ENCODE measurements at places on chromosomes 1 and 21. TPM values are rescaled to one million over a fixed set of nuclear protein-coding genes. Genes with fewer than 3 reads are reported as not detected.

NR1I3 gene
- not detected for total RNA-seq

GPR52 gene
- total RNA-seq, result 0.56 TPM

LRRIQ3 gene
- total RNA-seq, result 0.28 TPM

FCMR gene
- total RNA-seq, result 2.9 TPM

ERICH3 gene
- not detected for total RNA-seq

TBX19 gene
- total RNA-seq, result 0.60 TPM

LCE3D gene
- 7.7 TPM for total RNA-seq

RUNX3 gene
- 1.6 TPM for total RNA-seq

GCSAML gene
- total RNA-seq, result not detected

NLRP3 gene
- 0.36 TPM for total RNA-seq

HEYL gene
- 0.44 TPM for total RNA-seq

TFF1 gene
- total RNA-seq, result not detected

OTUD3 gene
- total RNA-seq, result 4.2 TPM

TSPAN1 gene
- 4.7 TPM for total RNA-seq

CD160 gene
- not detected for total RNA-seq

EDEM3 gene
- total RNA-seq, result 18.2 TPM

BACE2 gene
- total RNA-seq, result 39.6 TPM

CELA3A gene
- total RNA-seq, result not detected

CENPF gene
- 28.1 TPM for total RNA-seq

TXNIP gene
- 77.7 TPM for total RNA-seq

VWA5B1 gene
- total RNA-seq, result not detected

DYNLT5 gene
- not detected for total RNA-seq

APH1A gene
- 113 TPM for total RNA-seq

PPOX gene
- total RNA-seq, result 10.4 TPM

CA6 gene
- not detected for total RNA-seq

SYT11 gene
- total RNA-seq, result 0.76 TPM

CBR3 gene
- total RNA-seq, result 33.7 TPM

PKP1 gene
- 608 TPM for total RNA-seq

RXRG gene
- 0.24 TPM for total RNA-seq

Measured in esophagus mucosa (tissue), 1 donor.